ENCODE measurements at places on chromosomes 5 and 9.
A peak's percentile ranks its signal among the peaks of the same experiment; 100 is the strongest.

- DNase-seq = no peak
Measured at GRCh38 chr5:59943452-59944113, 50.1 kb upstream of the PDE4D start.

- no peak for DNase-seq
Measured at GRCh38 chr5:24225051-24225450, 419.7 kb downstream of the CDH10 start.

GRCh38 chr5:93257616-93258015 is 323.4 kb downstream of the NR2F1-AS1 start:
- no peak for DNase-seq

DNA sequence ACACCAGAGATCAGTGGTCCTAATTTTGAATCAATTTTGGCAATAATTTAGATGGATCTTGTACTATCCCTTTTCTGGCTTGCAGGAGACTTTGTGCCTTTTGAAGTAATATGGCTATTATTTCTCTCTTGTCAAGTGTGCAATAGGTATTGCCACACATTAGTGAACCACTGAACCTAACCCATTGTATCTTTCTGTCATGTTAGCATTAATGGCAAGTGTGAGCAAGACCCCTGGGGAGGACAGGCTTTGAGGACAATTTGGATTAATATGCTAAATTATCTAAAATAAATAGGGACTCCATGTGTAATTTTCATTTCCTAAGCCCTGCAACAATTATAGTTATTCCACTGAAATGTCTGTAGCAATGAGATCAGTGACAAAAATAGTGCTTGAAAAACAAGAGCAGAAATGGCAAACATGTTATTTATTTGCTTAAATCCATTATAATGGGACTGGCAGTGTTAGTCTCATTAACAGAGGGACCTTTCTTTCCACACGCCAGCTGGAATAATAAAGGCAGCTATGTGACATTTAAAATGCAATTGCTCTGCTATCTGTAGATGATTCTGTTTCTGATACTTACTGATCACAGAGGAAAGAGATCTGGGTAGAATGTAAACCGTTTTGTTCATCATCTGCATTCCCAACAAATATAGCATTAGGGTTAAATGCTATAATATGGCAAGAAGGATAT is 753.3 kb upstream of the ZNF608 start:
- DNase-seq = no peak

DNA sequence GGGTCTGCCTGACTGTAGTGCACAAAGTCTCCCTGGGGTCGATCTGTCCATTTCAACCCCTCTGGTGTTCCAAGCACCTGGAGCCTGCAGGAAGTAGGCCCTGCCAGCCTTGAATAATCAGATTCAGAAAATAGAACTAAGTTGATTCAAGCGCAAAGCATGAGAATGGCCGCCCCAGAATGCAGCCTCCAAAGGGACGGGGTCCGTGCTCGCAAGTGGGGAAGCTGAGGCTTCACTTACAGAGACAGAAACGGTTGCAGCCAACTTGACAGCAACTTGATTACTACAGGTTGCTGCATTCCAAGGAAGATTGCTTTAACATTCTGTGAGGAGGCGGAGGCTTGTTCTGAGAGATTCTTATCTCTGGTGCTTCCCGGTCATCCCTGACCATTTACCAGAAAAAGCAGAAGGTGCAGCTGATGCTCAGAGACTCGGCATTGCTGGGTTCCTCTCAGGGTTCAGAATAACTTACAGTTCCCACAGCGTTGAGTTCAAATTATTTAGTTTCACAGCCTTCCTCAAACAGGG is 14.9 kb upstream of the LRRC14B start:
- DNase-seq = no peak

DNA sequence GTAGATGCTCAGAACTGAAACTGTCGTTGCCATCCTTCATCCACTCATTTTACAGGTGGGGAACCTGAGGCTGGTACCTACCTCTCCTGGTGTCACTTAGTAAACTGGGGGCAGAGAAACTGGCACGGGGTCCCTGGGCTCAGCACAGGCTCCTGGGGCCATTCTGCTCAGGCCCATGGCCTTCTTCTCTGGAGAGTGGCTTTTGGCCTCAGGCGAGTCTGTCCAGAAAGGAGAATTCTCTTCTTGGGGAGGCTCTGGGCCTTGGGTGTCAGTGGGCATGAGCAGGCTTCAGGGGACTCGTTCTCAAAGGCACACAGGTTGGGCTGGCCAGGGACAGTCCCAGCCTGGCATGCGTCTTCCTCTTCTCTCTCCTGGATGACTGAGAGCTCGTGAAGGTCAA is 24.6 kb downstream of the COL5A1 start:
- no peak for DNase-seq

DNA sequence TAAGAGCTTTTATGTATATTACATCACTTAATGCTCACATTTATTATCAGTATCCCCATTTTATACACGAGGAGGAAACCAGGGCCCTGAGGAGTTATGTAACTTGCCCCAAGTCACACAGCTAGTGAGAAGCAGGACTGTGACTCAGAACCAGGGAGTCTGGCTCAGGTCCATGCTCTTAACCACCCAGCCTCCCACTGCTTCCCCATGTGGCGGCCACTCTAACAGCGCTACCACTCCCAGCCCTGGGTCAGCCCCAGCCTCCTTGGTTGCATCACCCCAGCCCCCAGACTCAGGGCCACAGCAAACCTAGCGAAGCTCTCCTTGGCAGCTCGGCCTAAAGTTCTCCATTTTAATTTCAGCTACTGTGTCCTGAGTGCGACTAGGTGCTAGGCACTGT is 159.1 kb downstream of the PAX5 start:
- no peak for DNase-seq

GRCh38 chr9:133640580-133641395 is 4.6 kb downstream of the DBH start:
- no peak for DNase-seq

GRCh38 chr5:180083529-180084060 is 12.0 kb upstream of the RNF130 start:
- DNase-seq = no peak

GRCh38 chr5:60722416-60722815 is 22.4 kb upstream of the DEPDC1B start:
- DNase-seq = no peak

DNA sequence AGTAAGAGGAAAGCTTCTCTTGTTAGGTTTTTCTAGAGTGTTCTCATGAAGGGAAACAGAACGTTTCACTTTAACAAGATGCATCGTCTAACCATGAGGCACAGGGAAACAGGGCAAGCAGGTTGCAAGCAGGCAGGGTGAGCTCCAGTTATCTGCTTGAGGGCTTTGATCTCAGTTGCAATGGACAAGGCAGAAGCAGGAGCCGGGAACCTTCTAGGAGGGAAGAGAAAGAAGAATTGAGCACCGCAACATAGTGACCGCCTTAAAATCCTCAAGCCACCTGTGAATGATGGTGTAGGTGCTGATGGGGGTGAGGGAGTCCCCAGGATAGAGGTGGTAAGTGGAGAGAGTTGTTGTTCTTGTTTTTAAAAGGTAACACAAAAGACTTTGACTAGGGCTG is 22.9 kb upstream of the ZSWIM6 start:
- DNase-seq = no peak

- DNase-seq = no peak
Measured at GRCh38 chr9:75198436-75198835, 110.1 kb downstream of the OSTF1 start.

DNA sequence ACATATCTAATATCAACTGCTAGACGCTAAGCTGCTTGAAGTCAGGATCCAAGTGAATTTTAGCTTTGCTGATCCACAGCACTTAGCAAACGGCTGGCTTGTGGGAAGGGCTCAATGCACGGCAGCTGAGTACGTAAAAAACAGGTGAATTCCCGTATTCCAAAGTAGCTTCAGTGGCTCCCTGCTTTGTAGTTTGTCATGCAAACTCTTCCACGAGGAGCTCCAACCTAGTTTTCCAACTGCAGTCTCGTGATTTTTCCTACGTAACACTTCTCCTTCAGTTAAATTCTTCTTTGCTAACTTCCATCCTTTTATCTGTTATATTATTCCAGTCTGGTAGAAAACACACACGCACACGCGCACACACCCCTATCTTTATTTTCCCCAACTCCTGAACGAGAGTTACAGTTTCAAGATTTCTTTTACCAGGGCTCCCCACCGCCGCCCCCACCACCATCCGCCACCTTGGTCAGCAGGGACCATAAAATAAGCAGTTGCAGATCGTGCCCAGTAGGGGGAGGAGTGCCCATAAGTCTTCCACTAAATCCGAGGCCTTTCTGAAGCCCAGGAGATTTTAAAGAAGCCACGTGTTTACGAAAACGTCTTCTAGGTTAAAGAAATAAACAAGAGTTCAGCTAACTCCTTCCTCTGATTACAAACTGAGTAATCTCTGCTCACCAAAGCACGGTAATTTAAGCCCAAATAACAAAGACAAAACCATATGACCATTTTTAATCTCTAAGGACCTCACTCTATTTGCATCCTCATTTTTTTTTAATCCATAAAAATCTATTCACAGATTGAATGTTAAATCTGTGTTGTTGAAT is 34.8 kb upstream of the TRIO start:
- peak; percentile 76 for DNase-seq

DNA sequence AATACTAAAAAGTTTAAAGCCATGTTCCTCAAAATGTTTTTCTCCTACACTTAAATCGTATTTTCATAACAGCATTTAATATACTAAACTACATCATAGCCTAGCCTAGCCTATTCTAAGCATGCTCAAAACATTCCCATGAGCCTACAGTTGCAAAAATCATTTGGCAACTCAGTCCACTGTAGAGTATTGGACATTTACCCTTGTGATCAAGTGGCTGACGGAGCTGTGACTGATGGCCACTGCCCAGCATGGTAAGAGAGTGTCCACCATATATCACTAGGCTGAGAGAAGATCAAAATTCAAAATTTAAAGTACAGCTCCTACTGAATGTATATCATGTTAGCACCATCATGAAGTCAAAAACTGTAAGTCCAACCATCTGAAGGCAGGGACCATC is 30.9 kb downstream of the SEMA5A start:
- DNase-seq = no peak

DNA sequence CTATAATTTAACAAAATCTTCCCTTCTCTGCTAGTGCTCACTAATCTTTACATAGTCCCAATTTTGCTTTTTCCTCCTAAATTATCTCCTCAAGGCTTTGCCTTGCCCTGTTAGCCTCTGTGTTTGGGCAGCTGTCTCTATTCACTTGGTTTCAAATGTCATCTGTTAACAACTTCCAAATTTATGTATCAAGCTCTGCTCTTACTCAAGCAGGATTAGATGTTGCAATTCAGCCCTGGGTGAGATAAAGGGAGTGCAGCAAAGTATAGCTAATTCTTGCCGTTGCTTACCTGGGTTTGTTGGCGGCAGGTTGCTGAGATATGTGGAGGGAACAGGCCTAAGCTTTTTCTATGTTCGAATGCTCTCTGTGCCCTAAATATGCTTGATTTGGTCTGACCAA is 483.8 kb downstream of the DMAC1 start:
- no peak for DNase-seq

- peak; percentile 11 for DNase-seq
Measured at GRCh38 chr9:99725852-99726251, 95.8 kb upstream of the NR4A3 start.

DNA sequence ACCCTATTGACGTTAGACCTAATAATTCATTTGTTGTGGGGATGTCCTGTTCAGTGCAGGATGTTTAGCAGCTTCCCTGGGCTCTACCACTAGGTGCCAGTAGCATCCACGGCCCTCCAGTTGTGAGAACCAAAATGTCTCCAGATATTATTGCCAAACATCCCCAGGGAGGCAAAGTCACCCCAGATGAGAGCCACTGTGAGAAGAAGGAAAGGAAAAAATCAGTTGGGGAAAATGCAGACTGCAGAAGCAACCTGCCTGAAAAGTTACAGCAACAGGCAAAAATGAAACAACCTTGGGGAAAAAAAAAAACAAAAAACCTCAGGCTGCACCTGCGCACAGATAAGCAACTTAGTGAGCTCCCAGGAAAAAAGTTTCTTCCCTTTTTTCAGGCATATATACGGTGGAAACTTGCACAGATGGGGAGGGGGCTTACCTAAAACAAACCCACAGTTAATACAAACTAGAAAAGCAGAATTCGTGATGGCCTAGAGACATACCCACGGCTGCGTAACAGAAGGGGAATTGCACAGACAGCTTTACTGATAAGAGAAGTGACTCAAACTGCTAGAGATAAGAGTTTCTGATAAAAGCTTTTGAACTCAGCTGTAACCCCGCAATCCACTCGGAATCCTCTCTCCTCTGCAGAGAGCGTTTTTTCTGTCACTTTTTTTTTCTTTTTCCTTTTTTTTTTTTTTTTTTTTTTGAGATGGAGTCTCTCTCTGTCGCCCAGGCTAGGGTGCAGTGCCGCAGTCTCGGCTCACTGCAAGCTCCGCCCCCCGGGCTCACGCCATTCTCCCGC is 29.8 kb upstream of the FBP1 start:
- peak; percentile 33 for DNase-seq

DNA sequence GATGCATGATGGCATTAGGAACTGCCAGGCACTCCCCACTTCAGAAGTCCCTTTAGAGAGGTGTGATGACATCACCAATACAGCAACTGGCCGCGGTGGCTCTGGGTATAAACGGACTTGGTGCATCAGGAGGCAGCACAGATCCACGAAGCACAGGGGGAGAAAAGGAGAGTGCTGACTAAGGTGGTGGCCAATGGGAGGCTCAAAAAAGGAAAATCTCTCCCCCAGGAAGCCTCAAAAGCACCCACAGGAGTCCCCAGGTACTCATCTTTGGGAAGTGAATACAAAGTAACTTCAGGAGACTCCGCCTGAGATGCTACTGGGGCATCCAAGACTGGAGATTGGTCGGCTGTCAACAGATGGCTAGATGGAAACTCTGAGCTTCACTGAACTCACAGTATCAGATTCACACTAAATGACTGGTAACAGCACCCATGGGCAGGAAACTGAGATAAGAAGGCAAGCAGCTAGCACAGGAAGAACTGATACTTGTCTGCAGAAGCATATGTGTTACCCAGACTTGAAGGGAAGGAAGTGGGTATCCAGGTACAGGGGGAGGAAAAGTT is 7.6 kb downstream of the TTC39B start:
- no peak for DNase-seq

DNA sequence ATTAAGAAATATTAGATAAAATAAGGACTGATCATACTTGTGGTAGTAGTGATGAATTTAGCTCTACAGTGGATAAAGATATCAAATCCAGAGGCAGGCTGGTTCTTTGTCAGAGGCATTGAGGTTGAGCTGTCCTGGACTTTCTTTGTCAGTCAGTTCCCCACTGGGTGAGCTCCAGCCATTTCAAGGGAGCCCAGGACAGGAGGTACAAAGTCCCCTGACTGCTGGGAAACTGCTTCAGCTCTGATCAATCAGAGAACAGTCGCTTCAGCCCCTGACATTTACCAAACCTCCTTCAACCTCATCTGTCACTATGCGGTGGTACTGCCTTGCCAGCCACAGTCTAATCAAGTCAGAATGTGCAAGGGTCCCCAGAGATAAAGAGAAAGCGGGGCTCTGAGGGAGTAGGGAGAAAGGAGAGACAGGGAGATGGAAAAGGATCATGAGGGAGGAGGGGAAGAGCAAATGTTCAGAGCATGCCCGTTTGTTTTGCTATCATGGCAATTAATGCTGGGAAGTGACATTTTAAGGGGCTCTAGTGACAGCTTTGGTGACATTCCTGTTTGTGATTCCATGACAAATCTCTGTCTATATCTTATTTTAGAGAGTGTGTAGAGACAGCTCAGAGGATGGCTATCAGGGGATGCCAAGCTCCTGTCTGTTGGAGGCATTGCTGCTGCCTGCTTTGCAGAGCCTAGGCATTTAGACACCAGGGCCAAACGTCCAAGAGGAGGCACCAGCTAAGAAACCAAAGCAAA is 223.2 kb downstream of the ASTN2 start:
- DNase-seq = no peak

GRCh38 chr9:115945009-115945431 is 208.6 kb upstream of the PAPPA start:
- DNase-seq = no peak

Measured in thymus (tissue), 14 donors.